Effector memory CD4-positive, alpha-beta T cell (primary cell): ENCODE measurements at places on chromosomes 2 and 18.
A peak's percentile ranks its signal among the peaks of the same experiment; 100 is the strongest.

- no peaks in the 10 kb centered on the region for H3K27me3 ChIP-seq
- no peak overlapping the region for H3K27ac ChIP-seq
Measured at GRCh38 chr2:13876491-13877037, 756.0 kb upstream of the LRATD1 start.

GRCh38 chr2:106080959-106081358 lies 113.1 kb downstream of the UXS1 start:
- peaks cover 8% of the 10 kb centered on the region for H3K4me1 ChIP-seq
- no peak for DNase-seq
- no peak overlapping the region for H3K27ac ChIP-seq
- no peaks in the 10 kb centered on the region for H3K36me3 ChIP-seq
- no peak overlapping the region for H3K4me3 ChIP-seq

GRCh38 chr2:131040661-131041401 lies 52.4 kb downstream of the FAM168B start:
- peak overlapping the region; percentile 51 for H3K4me3 ChIP-seq
- no peaks in the 10 kb centered on the region for H3K27me3 ChIP-seq
- no peak overlapping the region for H3K27ac ChIP-seq
- no peaks in the 10 kb centered on the region for H3K36me3 ChIP-seq
- H3K4me1 ChIP-seq = peaks cover 25% of the 10 kb centered on the region

GRCh38 chr2:48430528-48431094 lies 99.3 kb upstream of the STON1 start:
- DNase-seq = no peak
- H3K27me3 ChIP-seq = no peaks in the 10 kb centered on the region
- H3K4me1 ChIP-seq = no peaks in the 10 kb centered on the region
- no peaks in the 10 kb centered on the region for H3K36me3 ChIP-seq
- no peak overlapping the region for H3K27ac ChIP-seq
- H3K4me3 ChIP-seq = no peak overlapping the region

- no peak for DNase-seq
- H3K27me3 ChIP-seq = no peaks in the 10 kb centered on the region
- peak overlapping the region; percentile 47 for H3K4me3 ChIP-seq
- H3K27ac ChIP-seq = peak overlapping the region; percentile 74
- no peaks in the 10 kb centered on the region for H3K36me3 ChIP-seq
Measured at GRCh38 chr18:2982022-2982421, 30.9 kb downstream of the LPIN2 start.

DNA sequence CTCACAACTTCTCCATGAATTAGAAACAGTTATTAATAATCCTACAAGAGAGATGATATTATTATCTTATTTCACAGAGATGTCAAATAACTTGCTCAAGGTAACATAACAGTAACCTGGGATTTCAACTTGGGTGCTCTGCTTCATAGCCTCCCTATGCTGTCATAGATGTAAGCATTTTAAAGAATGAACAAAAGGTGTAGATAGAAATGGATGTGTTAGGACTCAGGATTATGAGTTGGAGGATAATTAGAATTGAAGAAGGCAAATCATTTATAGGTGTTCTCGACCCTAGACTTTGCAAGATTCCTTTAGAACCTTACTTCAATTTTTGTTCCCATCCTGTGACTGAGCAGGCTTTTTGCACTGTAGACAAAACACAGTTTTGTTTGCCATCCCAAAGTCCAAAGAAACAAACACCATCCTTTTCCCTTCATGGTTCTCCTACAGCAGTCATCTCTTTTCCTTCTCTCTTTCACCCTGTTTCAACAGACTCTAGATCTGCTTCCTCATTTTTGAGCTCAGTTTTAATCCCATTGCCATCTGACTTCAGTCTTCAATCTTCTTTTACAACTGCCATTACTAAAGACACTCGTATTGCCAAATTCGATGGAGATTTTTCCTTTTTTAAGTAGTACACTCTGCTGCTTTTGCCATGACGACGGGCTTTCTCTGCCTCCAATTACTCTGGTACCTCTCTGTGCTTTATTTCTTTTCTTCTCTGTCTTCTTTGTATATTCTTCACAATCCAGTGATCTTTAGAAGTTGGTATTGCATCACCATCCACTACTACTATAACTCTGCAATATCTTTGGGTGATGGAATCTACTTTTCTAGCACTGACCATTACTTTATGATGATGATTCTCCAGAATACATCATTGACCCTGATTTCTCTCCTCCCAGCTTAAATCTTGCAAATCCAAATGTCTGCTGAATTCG lies 4.5 kb downstream of the HNMT start:
- no peaks in the 10 kb centered on the region for H3K36me3 ChIP-seq
- H3K4me3 ChIP-seq = no peak overlapping the region
- H3K4me1 ChIP-seq = no peaks in the 10 kb centered on the region
- H3K27me3 ChIP-seq = no peaks in the 10 kb centered on the region

- H3K4me3 ChIP-seq = no peak overlapping the region
- no peak for DNase-seq
- H3K27ac ChIP-seq = no peak overlapping the region
- H3K36me3 ChIP-seq = no peaks in the 10 kb centered on the region
- H3K4me1 ChIP-seq = no peaks in the 10 kb centered on the region
- H3K27me3 ChIP-seq = no peaks in the 10 kb centered on the region
Measured at GRCh38 chr2:58620896-58621295, 379.8 kb upstream of the FANCL start.

DNA sequence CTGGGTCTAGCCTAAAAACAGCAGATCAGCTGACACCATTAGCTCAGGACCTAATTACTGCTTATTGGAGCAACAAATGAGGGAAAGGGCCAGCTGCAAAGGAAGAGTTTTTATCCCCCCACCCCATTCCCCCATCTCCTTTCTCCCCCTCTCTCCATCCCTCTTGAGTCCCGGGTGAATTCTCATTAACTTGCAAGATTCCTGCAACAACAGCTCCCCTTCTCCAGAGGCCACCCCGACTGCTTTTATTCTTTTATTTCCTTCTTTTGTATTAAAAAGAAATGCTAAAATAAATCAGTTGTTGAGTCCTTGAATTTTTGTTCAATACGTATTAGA lies 473 bp upstream of the NOL4 start:
- H3K27me3 ChIP-seq = no peaks in the 10 kb centered on the region
- H3K4me3 ChIP-seq = no peak overlapping the region
- H3K27ac ChIP-seq = no peak overlapping the region

- DNase-seq = no peak
- no peaks in the 10 kb centered on the region for H3K36me3 ChIP-seq
- H3K4me1 ChIP-seq = no peaks in the 10 kb centered on the region
- no peaks in the 10 kb centered on the region for H3K27me3 ChIP-seq
Measured at GRCh38 chr2:226464380-226464779, 335.2 kb downstream of the IRS1 start.

- H3K4me3 ChIP-seq = no peak overlapping the region
- H3K4me1 ChIP-seq = no peaks in the 10 kb centered on the region
- H3K27me3 ChIP-seq = no peaks in the 10 kb centered on the region
- no peak for DNase-seq
- no peak overlapping the region for H3K27ac ChIP-seq
Measured at GRCh38 chr2:218043100-218043499, 26.0 kb upstream of the RUFY4 start.

DNA sequence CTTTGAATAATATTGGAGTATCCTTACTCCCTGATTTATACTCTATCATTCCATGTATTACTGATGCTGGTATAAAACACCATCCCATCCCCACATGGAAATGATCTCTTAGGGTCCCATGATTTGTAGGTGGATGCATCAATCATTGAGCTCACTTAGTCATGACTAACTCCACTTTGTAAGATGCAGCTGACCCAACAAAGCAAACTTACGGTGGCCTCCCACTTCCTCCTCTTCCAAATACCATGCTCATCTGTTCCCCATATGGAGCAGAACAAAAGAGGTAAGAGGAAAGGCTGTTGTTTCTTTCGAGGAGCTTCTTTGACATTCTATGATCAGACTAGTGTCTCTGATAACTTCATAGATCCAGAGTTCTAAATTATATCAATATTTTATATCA lies 640.2 kb upstream of the SLC39A10 start:
- no peak overlapping the region for H3K27ac ChIP-seq
- DNase-seq = no peak
- H3K36me3 ChIP-seq = no peaks in the 10 kb centered on the region

GRCh38 chr18:48996901-48997463 lies 46.2 kb upstream of the SMAD7 start:
- H3K4me1 ChIP-seq = peaks cover 20% of the 10 kb centered on the region
- H3K36me3 ChIP-seq = no peaks in the 10 kb centered on the region
- peak; percentile 25 for DNase-seq
- H3K4me3 ChIP-seq = no peak overlapping the region

GRCh38 chr2:215434447-215435279 lies 1.2 kb downstream of the FN1 start:
- DNase-seq = no peak
- H3K4me1 ChIP-seq = peaks cover 12% of the 10 kb centered on the region
- peaks cover 13% of the 10 kb centered on the region for H3K27me3 ChIP-seq
- H3K36me3 ChIP-seq = no peaks in the 10 kb centered on the region
- no peak overlapping the region for H3K4me3 ChIP-seq
- no peak overlapping the region for H3K27ac ChIP-seq

DNA sequence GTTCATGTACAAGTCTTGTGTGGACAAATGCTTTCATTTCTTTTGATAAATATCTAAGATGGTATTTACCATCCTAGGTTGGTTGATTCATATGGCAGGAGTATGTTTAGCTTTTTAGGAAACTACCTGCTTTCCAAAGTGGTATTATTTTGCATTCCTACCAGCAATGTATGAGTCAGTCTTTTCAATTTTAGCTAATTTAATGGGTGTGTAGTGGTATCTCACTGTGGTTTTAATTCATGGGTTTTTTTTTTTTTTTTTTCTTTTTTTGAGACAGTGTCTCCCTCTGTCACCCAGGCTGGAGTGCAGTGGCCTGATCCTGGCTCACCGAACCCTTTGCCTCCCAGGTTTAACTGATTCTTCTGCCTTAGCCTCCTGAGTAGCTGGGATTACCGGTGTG lies 4.2 kb downstream of the ZNF512 start:
- H3K36me3 ChIP-seq = no peaks in the 10 kb centered on the region
- H3K4me3 ChIP-seq = no peak overlapping the region
- peaks cover 28% of the 10 kb centered on the region for H3K4me1 ChIP-seq
- no peaks in the 10 kb centered on the region for H3K27me3 ChIP-seq
- DNase-seq = no peak
